ENCODE measurements at places on chromosomes 16 and 17.
A peak's percentile ranks its signal among the peaks of the same experiment; 100 is the strongest.

GRCh38 chr17:43723697-43724359, 34.8 kb downstream of the SOST start:
- DNase-seq: no peak

- DNase-seq: no peak
These were observed 120.7 kb downstream of the GAS7 start for GRCh38 chr17:10077561-10078299.

DNA sequence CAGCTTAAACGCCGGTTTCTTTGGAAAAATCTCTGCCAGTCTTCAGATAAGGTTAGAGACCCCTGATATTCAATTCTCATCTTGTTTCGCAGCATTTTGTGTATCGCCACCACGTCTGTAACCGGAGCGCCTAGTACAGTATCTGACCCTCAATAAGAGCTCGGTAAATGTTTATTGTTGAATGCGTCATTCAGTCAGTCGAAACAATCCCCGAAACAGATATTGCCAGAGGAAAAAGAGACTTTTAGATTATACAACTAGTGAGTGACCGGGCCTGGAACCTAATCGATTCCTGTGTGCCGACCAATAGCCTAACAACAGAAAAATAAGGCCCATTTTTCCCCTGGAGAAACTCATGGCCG, 626 bp downstream of the PELP1 start:
- DNase-seq: no peak

DNA sequence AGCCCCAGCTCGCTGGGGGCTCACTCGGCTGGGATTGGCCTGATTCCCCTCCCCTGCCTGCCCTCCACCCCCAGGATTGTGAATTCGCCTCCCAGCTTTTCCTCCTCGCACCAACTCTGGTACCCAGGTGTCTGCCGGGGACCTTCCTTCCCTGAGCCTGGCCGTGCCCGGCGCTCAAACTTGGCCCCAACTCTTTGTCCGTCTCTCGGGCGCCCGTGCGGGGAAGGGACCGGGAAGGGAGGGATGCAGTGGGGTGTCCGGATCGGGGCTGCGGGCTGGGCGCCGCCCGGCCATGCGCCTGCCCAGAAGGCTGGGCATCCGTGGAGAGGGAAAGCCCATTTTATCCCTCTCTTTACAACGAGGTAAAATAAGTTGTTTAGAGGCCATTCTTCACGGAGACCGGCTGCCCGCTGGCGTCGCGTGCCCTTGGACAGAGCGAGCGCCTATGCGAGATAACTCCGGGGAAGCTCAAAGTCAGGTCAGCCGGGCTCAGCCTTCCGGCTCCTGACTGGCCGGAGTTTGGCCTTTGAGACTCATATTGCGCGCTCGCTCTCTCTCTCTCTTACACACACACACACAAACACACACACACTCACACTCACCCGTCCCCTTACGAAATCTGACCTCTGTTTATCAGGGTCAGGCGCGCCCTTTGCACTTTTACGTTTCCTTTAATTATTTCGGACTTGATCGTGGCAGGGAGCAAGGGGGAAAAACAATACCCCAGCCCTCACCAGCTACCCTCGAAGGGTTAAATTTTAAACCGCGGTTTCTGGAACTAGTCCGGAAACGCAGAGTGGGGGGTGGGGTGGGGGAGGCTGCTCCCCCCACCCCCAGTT, 774 bp upstream of the MAF start:
- DNase-seq: no peak

DNA sequence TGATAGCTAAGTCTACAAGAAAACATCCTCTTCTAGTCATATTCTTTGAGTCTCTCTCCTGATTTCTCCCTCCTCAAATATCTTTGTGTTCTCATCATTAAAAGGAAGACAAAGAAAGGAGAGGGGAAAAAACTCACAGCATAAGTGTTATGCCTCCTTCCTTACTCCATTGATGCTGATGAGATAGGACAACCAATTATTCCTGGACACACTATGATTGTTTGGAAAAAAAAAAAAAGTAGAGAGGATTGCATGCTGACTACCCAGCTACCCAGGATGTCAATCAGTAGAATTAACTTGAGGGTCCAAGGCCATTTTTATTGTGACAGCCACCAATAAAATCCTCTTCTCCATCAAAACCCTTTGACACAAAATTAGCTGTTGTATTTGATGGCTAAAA, 299.1 kb upstream of the CDH8 start:
- no peak for DNase-seq

DNA sequence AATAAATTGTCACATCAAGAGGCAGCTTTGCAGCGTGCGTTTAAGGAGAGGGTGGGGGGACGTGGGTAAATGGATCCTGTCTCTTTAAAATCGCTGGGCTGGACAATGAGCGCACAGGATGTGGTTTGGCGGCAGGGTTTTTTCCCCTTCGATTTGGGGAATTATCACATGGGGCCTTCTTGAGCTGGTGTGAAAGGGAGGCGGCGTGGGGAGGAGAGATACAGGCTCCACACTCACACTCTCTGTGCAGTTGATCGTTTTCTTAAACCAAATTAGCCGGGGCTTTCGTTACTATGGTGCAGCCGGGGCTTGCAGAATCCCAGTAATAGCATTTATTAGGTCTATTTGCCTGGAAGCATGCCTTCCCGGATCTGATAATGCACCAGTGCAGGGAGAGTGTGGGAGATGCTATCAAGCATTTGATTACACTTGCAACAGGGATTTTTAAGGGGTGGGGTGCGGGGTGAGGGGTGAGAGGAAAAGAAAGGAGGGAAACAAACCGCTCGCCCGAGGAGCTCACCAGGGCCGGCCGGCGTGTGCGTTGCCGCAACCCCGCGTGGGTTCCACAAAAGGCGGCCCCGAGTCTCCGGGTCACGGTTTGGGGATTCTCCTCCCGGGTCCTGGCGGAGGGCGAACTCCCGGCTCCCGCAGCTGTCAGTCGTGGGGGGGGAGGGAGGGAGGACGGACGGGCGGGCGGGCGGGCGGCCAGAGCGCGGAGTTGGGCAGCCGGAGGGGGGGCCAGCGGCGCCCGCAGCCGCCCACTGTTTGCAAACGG, 58.8 kb upstream of the GSE1 start:
- DNase-seq: peak; percentile 21

Measured in activated naive CD4-positive, alpha-beta T cell (primary cell).